Gastrocnemius medialis (tissue), 4 donors: ENCODE measurements at places on chromosomes 16 and 17. TPM values are rescaled to one million over a fixed set of nuclear protein-coding genes. Genes with fewer than 3 reads are reported as not detected.
A peak's percentile ranks its signal among the peaks of the same experiment; 100 is the strongest.

DNA sequence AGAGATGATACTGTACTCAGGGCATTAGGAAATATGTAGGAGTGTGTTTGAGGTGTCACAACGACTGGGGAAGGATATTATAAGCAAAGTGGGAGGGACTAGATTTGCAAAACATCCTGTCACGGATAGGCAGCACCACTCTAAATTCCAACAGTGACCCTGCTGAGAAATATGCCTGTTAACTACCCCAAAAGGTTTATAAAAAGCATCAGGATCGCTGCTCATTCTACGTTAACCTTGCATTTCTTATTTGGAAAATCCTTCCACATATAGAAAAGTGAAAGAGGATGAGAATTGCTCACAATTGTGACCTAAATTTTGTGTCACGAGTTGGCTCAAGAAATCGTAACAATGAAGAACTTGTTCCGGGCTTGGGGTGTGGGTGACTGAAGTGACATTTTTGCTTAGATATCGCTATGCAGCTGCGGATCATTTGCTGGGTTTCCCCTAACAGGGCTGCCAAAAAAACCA is 51.6 kb downstream of the N4BP1 start:
- H3K4me3 ChIP-seq, result peak overlapping the region; percentile 25
- peak overlapping the region; percentile 63 for H3K27ac ChIP-seq
- DNase-seq, result no peak
- no peaks in the 10 kb centered on the region for H3K27me3 ChIP-seq
- H3K36me3 ChIP-seq, result no peaks in the 10 kb centered on the region

The CD68 gene
- total RNA-seq, result 26.2 TPM

The GALR2 gene
- not detected for total RNA-seq

- H3K4me1 ChIP-seq, result peaks cover 29% of the 10 kb centered on the region
- no peaks in the 10 kb centered on the region for H3K27me3 ChIP-seq
- DNase-seq, result no peak
- H3K36me3 ChIP-seq, result no peaks in the 10 kb centered on the region
- peak overlapping the region; percentile 69 for H3K27ac ChIP-seq
Observed at GRCh38 chr16:2038382-2039231, 9.0 kb downstream of the NTHL1 start.

- no peak for DNase-seq
- H3K27me3 ChIP-seq, result peaks cover 7% of the 10 kb centered on the region
- H3K27ac ChIP-seq, result no peak overlapping the region
- H3K4me1 ChIP-seq, result peaks cover 3% of the 10 kb centered on the region
Observed at GRCh38 chr17:76816590-76817135, 51.5 kb upstream of the MGAT5B start.

DNA sequence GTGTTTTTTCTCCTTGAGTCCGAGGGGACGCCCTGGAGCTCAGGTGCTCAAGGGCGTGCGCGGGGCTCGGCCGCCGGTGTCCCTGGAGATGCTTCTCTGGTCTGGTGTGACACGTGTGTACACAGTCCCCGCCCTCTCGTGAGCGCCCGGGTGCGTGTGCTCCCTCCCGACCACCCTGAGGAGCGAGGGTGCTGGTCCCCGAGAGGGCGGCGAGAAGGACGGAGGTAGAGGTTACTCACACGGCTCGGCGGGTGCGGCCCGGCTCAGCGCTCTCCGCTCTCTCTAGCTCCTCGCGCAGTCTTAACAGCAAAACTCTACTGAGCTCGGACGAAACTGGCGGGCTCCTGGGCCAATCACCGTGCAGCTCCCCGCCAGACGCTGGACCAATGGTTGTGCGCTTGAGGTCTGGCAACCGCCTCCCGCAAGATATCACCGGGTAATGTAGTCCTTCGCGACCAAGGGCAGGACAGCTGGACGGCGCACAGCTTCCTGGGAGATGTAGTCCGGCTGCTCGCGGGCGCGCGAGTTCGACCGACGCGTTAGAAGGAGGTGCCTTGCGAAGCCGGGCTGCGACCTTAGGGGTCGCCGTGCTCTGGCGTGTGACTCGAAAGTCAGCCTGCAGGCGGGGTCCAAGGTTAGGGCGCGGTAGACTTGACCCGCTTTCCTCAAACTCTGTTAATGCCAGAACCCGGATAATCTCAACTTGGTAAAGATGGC is at the start of gene SLC25A19:
TSS of gene SLC25A19 (minus strand) at position 319 of the 717 bp plus-strand sequence. CDS start 2,669 bp downstream, outside the sequence.
- H3K36me3 ChIP-seq, result peaks cover 13% of the 10 kb centered on the region
- peaks cover 8% of the 10 kb centered on the region for H3K4me1 ChIP-seq
- peak; percentile 99 for DNase-seq
- H3K27ac ChIP-seq, result peak within 1 kb of the TSS; percentile 96
- no peaks in the 10 kb centered on the region for H3K27me3 ChIP-seq

The ZNHIT3 gene
- 35.5 TPM for total RNA-seq

DNA sequence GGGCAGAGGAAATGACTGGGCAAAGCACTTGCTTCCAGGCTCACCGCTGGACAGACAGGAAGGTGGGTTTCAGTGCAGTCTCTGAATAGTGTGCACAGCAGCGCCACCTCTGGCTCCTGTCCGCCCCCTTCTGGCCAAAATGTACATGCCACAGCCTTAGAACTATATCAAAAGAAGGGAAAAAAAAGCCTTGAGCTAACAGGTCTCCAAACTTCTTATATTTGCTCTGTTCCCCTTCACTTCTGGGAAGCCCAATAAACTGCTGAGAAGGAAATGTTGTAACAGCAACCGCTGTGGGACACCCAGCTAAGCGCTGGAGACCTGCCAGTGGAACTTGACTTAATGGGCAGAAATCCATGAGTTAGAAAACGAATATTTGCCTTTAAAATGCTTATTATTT is 17.5 kb downstream of the COG7 start:
- peaks cover 5% of the 10 kb centered on the region for H3K4me1 ChIP-seq
- peak; percentile 27 for DNase-seq
- no peaks in the 10 kb centered on the region for H3K36me3 ChIP-seq

DNA sequence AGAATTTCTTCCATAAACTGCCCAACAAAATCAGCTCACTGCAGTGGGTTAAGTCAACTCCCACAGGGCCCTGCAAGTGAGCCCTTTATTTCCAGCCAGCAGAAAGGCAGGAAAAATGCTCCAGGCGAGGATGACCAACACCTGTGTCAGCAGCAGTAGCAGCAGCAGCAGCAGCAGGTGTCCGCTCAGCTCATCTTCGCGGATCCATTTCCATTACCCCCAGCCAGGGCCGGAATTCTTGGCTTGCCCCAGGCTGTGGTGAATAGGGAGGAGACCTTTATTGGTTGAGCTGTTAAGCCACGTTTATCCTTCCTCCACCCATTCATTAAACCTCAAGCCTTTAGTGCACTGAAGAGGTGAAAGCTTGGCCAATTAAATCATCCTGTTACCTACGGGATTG is 46.2 kb downstream of the MARCHF10 start:
- H3K4me3 ChIP-seq, result no peak overlapping the region
- H3K4me1 ChIP-seq, result no peaks in the 10 kb centered on the region
- no peak for DNase-seq
- H3K27me3 ChIP-seq, result peaks cover 7% of the 10 kb centered on the region
- no peaks in the 10 kb centered on the region for H3K36me3 ChIP-seq
- no peak overlapping the region for H3K27ac ChIP-seq

DNA sequence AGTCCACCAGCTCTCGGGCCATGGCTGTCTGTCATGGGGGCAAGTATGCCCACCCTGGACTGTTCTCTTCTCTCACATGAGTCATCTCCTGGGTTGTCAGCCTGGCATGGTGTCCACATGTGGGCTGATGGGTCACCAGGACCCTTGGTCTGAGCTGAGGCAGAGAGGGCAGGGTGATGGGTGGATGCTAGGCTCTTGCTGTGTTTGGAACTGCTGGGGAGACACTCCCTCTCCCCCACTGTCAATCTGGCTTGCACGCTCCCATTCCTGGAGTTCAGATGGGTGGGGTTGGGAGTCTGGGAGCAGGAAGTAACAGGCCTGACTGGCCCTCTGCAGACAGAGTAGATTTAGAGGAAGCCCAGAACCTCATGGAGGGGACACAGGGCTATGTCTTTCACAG is 28.9 kb downstream of the KSR1 start:
- peaks cover 20% of the 10 kb centered on the region for H3K4me1 ChIP-seq
- H3K27ac ChIP-seq, result no peak overlapping the region
- H3K27me3 ChIP-seq, result no peaks in the 10 kb centered on the region
- no peak overlapping the region for H3K4me3 ChIP-seq
- DNase-seq, result no peak

The STXBP4 gene
- total RNA-seq, result 14.2 TPM

The MYO15B gene
- 7.0 TPM for total RNA-seq

The ROGDI gene
- 31.1 TPM for total RNA-seq

The SLC5A11 gene
- total RNA-seq, result 0.20 TPM

DNA sequence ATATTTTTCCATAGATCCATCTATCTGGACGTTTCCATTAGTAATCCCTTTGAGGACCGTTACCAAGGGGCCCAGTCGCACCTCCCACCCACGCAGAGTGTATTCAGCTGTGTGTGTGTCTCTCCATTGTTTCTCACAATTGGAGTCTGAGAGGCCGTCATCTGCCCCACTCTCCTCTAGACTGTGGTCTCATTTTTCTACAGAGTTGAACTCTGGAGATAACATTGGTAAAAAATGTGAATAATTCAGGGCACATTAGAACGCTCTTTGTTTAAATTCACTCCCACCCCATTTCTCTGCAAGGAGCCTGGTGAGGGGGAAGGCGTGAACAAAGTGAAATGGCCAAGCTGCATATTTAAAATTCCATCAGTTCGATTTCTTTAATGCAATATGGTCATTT is 333.1 kb upstream of the MAF start:
- H3K27me3 ChIP-seq, result no peaks in the 10 kb centered on the region
- H3K4me3 ChIP-seq, result no peak overlapping the region
- DNase-seq, result no peak

The ICAM2 gene
- 39.7 TPM for total RNA-seq

DNA sequence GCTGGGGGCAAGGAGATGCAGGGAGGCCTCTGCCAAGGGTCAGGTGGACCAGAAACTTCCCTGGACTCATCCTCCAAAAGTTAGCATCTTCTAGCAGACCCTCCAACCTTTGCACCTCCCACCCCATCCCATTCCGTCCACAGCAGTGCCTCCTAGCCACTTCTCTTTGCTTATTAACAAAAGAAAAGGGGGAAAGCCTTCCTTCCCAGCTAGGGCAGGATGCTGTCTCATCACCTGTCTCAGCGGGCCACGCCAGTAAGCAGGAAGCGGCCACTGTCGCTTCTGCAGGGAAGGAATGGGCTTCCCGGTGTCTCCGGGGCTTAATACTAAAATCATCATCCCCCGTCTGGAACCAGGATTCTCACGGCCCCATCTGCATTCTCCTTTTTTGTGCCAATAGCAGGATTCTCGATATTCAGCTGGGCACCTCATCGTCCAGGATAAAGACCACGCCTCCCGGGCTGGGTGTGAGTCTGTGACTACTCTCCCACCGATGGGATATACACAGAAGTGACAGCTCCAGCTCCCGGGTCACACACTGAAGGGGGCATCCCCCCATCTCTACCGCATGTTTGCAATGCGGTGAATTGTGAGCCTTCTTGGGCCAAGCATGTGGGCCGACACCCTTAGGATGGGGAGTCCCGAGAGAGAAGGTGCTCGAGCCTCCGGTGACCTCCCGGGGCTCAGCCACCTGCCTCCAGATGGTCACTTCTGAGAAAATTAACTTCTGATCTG is 15.5 kb upstream of the RBFOX3 start:
- no peaks in the 10 kb centered on the region for H3K4me1 ChIP-seq
- H3K4me3 ChIP-seq, result no peak overlapping the region

- no peaks in the 10 kb centered on the region for H3K4me1 ChIP-seq
- H3K4me3 ChIP-seq, result no peak overlapping the region
- H3K27ac ChIP-seq, result no peak overlapping the region
- no peaks in the 10 kb centered on the region for H3K27me3 ChIP-seq
Observed at GRCh38 chr16:8660841-8661301, 13.5 kb upstream of the ABAT start.

DNA sequence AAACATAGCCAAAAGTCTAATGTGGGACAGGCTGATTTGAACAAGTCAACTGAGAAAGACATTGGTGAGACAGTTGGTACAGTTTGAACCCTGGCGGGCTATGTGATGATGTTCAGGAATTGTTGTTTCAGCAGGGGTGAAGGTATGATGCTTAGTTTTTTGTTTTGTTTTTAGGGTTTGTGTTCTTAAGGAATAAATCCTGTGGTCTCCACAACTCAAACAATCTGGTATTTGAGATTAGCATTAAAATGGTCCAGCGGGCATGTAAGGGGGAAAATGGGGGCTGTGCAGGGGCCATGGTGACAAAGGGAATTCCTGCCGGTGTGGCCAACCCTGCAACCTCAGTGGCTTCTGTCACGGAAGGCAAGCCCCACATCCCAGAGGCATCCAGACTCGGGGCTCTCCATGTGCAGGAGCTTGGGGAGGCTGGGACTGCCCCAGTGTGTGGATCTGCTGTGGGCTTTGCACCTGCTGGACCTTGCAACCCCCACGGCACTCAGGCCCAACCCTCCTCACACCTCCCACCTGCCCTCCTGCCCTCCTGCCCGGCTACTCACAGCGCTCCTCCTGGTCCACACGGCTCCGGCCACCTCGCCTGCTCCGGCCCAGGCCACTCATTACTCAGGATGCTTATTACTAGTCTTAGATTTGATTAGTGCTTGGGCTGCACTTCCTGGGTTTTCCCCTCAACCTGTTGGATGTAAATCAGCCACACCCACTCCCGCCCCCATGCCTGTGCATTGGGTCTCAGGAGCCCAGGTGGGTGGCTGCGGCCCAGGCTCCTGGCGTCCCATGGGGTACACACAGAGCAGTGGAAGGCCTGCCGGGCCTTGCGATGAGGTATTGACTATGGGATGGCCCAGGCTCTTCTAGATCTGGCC is at the start of gene TNFRSF13B:
TSS of gene TNFRSF13B (minus strand) at position 661 of the 881 bp plus-strand sequence. CDS start at position 618, 43 bp downstream.
- H3K4me3 ChIP-seq, result no peak within 1 kb of the TSS

DNA sequence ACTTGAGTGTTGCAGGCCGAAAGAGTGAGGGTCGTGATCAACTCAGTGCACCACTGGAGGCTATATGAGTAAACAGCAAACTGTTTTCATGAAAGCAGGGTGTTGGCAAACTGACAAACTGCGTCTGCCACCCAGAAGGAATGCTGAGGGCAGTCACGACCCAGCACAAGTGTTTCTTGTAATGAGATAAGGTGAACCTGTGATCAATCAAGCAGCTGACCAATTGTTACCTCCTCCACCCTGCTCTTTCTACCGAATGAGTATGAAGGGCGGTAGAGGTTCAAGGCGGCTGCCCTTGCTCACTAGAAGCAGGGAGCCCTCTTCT is 5.5 kb upstream of the SRL start:
- H3K36me3 ChIP-seq, result no peaks in the 10 kb centered on the region
- H3K27ac ChIP-seq, result peak overlapping the region; percentile 66
- no peak for DNase-seq
- no peaks in the 10 kb centered on the region for H3K27me3 ChIP-seq
- peaks cover 5% of the 10 kb centered on the region for H3K4me1 ChIP-seq

DNA sequence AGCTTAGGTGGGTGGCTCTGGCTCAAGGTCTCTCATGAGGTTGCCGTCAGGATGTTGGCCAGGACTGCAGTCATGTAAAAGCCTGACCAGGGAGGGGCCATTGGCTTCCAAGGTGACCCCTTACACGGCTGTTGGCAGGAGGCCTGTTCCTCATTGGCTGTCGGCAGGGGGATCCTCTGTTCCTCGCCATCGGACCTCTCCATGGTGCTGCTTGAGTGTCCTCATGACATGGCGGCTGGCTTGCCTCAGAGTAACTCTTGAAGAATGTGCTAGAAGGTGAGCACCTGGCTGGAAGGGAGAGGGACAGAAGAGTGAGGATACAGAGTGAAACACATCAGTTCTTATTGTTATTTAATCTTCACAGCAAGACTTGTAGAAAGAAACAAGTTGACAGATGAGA is 4.7 kb upstream of the RPRML start:
- no peaks in the 10 kb centered on the region for H3K36me3 ChIP-seq
- H3K4me1 ChIP-seq, result peaks cover 17% of the 10 kb centered on the region
- no peak overlapping the region for H3K4me3 ChIP-seq
- peak overlapping the region; percentile 77 for H3K27ac ChIP-seq
- no peaks in the 10 kb centered on the region for H3K27me3 ChIP-seq

The IRX3 gene
- total RNA-seq, result 19.0 TPM
